ENCODE measurements at places on chromosomes 16 and 17.

GRCh38 chr16:72827866-72828265 lies 220.1 kb downstream of the ZFHX3 start:
- DNase-seq = no peak

DNA sequence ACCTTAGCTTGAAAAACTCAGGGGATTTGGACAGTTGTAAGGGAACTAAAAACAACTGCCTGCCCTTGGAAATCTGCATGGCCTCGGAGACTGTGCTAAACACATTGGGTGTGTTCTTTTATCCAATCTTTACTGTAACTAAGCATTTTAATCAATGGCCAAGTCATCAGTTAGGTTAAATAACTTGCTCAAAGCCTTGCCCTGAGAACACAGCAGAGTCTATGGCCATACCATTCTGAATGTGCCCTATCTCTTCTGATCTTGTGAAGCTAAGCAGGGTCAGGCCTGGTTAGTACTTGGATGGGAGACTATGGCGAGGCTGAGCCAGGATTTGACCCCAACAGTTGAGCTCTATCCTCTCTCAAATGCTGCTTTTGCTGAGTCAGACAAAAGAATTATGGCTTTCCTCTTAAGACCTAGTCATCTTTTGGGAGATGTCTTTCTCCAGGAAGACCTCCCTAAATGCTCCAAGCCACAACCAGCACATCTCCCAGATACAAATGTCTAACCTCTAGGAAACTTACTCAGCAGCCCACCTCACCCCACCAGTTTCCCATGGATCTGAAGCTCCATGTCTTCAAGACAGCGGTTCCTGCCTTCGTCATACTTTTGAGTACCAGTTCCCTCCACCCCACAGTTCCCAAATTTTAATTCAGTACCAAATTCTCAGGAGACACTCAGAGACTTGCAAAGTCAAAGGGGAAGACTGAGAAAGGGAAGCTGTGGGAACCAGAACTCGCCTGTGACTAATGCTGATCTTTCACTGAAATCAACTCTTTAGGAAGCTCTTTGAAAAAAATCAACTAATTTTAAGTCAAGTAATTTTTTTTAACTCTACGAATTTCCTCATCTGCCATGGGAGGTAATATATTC lies 336.1 kb downstream of the MAF start:
- DNase-seq = no peak

DNA sequence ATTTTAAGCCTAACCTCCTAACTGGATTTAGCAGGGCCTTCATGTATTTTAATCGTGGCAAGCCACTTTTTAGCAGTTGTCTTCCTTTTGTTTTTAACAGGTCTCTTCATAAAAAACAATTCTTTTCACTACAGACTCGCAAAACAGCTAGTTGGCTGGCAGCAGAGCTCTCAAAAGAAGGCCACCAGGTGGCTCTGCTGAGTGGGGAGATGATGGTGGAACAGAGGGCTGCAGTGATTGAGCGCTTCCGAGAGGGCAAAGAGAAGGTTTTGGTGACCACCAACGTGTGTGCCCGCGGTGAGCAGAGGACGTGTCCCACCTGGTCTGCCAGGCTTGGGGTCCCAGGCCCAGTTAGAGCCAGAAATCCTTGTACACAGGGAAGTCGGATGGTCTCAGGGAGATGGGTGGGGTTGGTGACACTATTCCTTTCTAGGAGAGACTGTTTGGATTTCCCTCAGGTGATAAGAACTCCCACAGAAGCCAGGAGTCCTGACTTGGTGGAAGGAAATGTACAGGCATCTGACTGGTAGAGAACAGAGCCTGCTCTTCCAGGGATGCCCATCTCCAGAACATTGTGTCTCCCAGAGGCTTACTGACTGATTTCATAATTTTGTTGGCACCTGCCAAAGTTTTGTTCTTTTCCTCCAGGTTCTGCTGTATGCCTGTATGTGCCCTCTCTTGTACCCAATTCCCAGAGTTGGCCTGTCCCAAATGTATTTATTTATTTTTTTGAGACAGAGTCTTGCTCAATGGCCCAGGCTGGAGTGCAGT lies 14.9 kb upstream of the DDX19A start:
- DNase-seq = no peak

DNA sequence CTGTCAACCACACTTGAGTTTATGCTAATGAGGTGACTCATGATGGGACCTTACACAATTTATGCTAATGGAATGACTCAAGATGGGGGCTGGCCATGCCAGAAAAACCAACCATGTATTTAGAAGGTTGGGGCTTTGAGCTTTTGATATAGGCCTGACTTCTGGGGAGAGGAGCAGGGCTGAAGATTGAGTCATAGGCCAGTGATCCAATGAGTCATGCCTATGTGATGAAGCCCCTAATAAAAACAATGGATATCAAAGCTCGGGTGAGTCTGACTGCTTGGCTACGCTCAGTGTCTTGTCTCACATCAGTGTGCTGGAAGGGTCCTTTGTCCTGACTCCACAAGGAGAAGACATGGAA lies 7.3 kb downstream of the MFSD6L start:
- DNase-seq = peak; percentile 13

GRCh38 chr16:1953734-1954133 lies 755 bp downstream of the RPL3L start:
- no peak for DNase-seq

DNA sequence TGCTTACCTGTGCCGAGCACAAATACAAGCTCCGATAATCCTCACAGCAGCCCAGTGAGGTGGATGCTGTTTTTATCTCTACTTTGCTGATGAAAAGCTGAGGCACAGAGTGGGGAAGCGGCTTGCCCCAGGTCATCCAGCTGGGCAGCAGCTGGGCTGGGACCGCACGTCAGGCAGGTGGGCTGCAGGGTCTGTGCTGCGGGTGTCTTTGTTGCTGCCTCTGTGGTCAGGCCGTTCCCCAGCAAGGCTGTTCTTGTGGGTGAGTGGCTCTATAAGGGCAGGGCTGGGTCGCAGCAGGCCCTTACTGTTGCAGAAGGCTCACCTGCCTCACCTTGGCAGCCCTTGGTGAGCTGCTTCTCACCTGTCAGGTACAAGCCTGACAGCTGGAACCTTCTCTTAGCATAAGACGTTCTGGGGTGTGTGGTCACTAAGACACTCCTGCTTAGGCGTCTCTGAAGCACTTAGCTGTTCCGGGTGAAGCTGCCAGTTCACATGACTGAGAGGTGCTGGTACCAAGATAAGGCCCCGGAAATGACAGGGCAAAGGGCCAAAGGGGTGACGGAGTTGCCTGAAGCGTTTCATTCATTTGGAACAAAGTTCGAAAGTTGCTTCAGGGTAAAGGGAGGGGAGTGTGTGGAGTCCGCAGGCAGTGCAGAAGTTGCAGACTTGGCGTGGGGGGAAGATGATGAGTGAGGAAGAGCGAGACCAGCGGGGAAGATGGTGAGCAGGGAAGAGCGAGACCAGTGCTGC lies 17.4 kb downstream of the IRF8 start:
- no peak for DNase-seq

- DNase-seq = no peak
These were observed 23.5 kb downstream of the COX10 start for GRCh38 chr17:14092808-14093207.

GRCh38 chr17:50637829-50638605 lies 3.3 kb downstream of the ABCC3 start:
- DNase-seq = peak; percentile 30

GRCh38 chr17:60941028-60941427 lies 263.4 kb downstream of the BCAS3 start:
- DNase-seq = no peak

DNA sequence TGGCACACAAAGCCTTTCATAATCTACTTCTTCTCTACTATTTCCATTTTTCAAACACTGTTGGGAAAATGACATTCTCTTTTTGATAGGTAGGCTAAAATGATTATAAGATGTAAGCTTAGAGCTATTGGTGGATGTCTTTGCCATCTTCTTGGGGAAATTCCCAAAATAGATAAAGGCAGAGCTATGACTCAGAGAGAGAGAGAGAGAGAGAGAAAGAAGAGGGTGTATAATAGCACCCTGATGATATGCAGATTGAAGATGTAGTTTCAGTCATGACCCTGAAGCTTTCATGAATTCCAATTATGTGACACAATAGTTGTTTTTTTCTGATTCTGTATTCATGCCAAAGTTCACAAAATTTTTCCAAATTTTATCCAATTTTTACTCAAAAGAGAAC lies 529.1 kb downstream of the HS3ST4 start:
- DNase-seq = no peak

GRCh38 chr17:41973408-41973811 lies 6.8 kb downstream of the CNP start:
- no peak for DNase-seq

DNA sequence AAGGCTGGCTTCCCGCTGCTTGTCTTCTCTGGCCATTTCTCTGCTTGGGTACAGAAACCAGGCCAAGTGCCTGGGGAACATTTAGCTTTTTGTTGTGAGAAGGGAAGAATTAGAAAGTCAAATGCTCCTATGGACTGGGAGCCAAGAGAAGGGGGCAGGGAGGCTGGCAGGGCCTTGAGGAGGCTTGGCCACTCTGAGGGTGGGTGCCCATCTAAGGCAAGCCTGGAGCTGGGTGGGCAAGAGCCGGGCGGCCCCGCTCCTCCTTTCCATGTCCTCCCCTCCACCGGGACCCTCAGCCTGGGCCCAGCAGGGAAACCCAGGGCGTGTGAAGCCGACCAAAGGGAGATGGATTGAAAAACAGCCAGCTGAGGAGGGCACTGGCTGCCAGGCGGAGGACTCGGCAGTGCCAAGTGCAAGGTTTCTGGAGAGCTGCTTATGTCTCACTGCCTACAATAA lies 69.4 kb downstream of the NTN1 start:
- DNase-seq = no peak

- no peak for DNase-seq
These were observed 136.9 kb downstream of the BANP start for GRCh38 chr16:88088161-88088581.

DNA sequence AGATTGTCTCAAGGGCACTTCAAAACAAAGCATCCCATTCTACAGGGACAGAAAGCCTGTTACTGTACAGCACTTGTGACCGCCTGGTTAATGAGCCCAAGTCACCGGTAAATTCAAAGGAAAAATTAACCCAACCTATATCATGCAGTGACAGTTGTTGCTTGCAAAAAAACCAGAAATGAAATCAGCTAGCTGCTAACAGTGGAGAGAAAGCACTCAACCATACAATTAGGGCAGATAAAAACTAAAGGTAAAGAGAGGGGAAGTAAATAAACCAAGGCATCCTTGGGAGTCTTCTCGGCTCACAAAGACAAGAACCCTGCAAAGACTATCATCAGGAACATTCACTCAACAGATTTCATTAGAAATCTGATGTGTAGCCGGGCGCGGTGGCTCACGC lies 5.9 kb downstream of the RETREG3 start:
- DNase-seq = no peak

DNA sequence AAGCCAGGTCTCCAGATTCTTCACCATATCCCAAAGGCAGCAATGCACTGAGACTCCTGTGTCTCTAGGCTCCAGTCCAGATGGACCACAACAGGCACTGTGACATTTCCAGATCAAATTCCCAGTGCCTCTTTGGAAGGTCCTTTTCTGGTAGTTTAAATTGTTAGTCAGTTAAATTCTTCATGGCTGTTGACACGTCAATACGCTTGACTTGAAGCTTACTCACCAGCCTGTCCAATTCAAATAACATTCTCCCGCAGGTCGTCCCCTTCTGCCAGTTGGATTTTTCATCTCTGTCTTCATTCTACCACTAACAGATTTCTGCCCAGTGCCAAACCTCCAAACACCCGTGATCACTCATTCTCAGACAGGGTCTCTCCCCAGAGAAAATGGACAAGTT lies 86.7 kb downstream of the SHISA9 start:
- DNase-seq = no peak

- DNase-seq = no peak
These were observed 113.3 kb downstream of the AATF start for GRCh38 chr17:37062021-37062420.

DNA sequence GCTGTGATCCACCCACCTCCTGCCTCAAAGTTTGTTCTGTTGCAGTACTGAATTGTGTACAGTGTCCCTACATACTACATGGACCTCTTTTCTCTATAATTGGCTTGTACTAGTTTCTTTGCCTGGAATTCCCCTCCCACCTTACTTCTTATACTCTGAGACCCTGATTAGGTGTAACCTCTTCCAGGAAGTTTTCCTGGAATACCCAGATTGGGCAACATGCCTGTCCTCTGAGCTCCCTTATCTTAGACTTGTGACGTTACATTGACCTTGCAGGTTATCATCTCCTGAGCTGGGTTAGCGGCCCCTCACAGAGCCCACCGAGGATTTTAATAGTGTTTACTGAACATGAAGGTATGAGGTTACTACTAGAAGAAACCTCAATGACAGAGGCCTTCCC lies 237.0 kb downstream of the ZNF423 start:
- no peak for DNase-seq

DNA sequence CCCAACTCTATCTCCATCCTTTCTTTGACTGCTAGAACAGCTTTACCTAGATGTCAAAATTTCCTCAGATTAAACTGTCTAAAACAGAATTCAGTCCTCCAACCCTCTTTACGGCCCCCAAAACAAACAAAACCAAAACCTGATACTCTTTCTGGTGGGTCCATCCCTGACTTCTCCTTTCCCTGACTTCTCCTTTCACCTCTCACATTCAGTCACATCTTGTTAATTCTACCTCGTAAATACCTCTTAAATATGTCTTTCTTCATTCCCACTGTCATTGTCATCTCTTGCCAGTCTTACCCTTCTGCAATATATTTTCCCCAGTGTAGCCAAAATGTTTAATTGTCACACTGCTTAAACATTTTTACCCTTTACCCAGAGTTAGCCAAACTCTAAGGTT lies 4.6 kb downstream of the PPM1E start:
- DNase-seq = no peak

DNA sequence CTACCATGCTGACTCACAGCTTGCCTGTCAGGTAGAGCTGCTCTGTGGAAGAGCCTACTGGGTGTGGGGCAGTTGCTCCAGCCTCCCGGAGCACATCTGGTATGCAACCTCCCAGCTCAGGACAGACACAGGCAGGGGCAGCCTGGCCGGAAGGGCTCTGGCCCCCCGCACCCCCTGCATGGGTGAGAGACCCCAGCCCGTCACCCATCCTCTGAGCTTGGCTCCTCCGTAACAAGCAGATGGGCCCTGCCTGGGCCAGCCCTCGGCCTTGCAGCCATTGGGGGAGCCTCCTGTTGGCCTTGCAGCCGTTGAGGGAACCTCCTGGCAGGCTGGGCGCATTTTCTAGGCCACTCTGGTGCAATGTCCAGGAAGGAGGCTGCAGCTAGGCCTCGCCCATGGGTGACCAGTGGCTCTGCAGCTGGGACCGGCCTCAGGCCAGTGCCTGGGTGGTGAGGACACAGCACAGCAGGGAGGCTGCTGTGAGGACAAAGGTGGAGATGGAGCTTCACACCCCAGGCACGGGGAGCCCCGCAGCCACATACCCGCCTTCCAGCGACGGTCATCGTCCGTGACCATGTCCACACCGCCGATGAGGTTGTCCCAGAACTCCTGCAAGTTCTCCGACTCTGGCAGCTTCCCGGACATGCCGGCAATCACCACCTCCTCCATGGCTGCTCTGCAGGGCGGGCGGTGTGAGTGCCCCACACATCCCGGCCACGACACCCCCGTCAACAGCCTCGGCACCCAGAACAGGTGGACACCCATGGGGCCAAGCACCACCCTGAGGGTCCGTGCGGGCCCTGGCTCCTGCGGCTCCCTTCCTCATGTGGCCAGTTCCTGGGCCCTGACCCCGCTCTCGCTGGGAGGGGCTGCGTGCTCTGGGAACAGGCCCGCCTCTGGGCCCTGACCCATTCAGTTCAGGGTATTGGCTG lies 2.0 kb downstream of the FASN start:
- no peak for DNase-seq

GRCh38 chr16:57390636-57391295 lies 13.8 kb upstream of the CCL17 start:
- DNase-seq = no peak

GRCh38 chr16:79380995-79381602 lies 219.4 kb downstream of the MAF start:
- DNase-seq = no peak

Measured in kidney glomerular epithelial cell (primary cell).